ENCODE measurements at places on chromosomes 3 and 15.

GRCh38 chr3:13878281-13879101 lies 1.4 kb downstream of the WNT7A start:
- DNase-seq: no peak

GRCh38 chr3:75035146-75035545 lies 420.7 kb upstream of the CNTN3 start:
- DNase-seq: no peak

DNA sequence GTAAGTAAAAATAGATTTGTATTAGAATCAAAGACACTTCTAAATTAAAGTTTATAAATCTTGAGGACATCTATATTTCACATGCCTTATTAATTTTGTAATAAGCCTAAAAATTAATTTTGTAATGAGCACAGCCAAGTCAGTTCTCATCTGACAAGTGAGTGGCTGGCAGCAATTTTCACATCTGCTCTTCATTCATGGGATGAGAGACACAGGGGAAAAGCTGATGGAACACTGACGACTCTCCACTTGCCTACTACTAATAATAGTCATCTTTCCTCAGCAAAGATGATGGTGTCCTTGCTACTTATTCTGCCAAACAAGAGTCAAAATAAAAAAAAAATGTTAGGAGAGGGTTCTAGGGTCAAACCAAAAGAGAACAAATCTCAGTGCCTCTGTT lies 14.4 kb upstream of the CMSS1 start:
- DNase-seq: no peak

DNA sequence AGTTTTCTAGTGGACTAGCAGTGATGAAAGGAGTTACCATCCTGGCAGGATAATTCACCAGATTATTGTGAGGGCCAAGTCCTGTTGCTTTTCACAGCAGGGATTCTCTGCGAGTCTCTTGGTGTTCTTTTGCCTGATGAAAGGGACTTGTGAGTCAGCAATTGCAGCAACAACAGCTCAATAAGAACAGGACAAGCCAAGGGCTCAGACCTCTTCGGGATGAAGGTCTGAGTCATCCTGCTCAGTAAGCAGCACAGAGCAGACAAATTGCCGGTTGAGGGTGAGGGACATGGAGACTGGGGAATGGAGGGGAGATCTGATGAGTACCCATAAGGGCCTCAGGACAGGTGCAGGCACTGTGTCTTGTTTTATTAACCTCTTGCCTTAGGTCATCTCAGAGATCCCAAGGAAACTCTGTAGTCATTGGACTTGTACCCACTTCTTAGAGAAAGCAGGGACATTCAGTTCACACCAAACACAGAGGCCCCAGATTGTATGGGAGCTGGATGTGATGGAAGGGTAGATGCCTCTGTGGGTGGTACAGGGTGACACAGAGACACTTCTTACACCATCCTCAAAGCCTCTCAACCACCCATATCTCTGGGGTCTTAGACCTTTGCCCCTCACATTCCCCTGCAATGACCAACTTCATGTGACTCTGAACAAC lies 173.8 kb upstream of the TLE3 start:
- DNase-seq: no peak

DNA sequence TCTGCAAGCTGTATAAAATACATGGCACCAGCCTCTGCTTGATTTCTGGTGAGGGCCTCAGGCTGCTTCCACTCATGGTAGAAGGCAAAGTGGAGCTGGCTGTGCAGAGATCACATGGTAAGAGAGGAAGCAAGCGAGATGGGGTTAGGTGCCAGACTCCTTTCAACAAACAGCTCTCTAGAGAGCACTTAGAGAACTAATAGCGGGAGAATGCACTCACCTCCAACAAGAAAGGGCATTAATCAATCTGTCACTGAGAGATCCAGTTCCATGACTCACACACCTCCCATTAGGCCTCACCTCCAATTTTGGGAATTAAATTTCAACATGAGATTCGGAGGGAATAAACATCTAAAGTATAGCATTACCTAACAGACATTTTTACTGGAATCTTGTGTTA lies 644.1 kb upstream of the ARRDC4 start:
- no peak for DNase-seq

- DNase-seq: no peak
Observed at GRCh38 chr3:12622335-12622734, 41.6 kb downstream of the RAF1 start.

GRCh38 chr3:70854108-70854507 lies 541.7 kb upstream of the MDFIC2 start:
- DNase-seq: no peak

DNA sequence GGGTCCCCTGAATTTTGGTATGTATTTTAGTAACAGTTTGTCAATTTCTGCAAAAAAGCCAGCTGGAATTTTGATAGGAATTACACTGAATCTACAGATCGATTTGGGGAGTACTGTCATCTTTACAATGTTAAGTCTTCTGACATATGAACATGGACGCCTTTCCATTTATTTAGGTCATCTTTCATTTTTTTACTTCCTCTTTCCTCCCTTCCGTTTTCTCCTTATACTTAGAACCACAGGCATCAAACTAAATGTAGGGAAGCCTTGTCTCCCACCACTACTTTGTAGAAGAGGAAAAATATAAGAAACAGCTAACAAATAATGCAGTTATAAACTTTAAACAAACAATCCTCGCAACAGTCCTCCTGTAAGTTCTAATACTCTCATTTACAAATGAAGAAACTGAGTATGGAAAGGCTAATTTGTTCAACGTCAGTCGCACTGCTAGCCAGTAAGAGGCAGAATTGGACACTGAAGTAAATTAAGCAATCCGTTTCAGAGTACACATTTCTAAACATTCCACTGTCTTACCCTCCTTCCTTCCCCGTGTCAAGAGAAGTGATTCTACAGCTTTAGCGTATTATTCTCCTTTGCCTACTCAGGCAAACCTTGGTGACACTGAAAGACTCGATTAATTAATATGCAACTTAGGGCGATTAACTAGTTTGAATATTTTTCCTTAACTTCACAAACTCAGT lies 25.6 kb downstream of the RHOA start:
- DNase-seq: no peak

- DNase-seq: no peak
Observed at GRCh38 chr15:48794697-48795134, 16.2 kb downstream of the CEP152 start.

DNA sequence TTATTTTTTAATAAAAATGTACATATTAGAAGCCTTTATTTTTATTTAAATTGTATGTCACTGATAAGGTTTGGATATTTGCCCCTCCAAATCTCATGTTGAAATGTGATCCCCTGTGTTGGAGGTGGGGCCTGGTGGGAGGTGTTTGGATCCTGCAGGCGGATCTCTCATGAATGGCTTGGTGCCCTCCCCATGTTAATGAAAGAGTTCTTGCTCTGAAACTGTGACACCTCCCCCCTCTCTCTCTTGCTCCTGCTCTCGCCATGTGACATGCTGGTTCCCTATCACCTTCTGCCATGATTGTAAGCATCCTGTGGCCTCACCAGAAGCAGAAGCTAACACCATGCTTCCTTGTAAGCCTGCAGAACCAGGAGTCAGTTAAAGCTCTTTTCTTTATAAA lies 13.0 kb downstream of the AGTR1 start:
- no peak for DNase-seq

- no peak for DNase-seq
Observed at GRCh38 chr15:46088486-46089445, 453.9 kb downstream of the SQOR start.

GRCh38 chr3:108293858-108294257 lies 2.5 kb upstream of the HHLA2 start:
- no peak for DNase-seq

DNA sequence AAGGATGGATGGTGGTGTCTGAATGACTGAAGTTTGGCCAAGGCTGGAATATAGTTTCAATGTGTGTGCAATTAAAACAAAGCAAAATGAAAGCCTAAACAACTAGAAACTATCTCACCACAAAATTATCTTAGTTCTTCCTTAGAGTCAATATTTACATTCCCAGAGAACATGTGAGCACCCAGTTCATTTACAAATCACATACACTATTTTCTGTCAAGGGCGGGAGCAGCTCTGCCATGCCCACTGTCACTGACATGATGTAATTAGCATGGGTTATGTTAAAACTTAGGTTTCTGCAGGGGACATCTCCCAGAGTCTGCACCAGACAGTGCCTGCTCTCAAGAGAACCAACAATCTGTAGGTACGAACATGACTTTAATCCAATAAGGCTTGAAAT lies 65.0 kb downstream of the PDZRN3 start:
- DNase-seq: no peak

DNA sequence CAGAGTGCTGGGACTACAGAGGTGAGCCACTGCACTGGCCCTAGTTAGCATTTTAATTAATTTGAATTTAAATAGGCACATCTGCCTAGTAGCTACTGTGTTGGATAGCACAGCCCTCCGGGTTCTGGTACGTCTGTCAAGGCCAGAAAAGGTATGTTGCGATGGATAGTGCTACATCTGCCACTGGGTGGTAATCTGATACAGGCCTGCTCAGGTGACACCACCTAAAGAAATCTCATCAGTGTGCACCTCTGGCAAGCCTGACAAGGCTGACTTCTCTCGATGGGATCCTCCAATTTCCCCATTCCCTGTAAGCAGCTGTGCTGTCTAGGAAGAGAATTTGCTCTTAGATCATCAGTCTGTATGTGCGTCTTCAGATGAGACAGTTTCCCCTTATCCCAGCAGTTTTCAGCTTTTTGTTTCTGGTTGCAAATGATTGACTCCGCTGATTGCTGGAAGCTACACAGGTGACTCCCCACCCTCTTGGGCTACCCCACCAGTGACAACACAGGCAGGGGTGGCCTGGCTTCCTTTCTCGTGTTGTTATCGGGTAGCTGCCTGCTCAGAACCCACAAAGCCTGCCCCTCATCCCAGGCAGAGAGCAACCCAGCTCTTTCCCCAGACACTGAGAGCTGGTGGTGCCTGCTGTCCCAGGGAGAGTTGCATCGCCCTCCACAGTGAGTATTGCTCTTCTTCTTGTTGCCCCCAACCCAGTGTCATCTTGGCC lies at the start of gene CCR9:
Gene CCR9, plus strand, starts transcription at position 565 of the 727 bp plus-strand sequence. CDS start 8,391 bp downstream, outside the sequence.
- no peak for DNase-seq

DNA sequence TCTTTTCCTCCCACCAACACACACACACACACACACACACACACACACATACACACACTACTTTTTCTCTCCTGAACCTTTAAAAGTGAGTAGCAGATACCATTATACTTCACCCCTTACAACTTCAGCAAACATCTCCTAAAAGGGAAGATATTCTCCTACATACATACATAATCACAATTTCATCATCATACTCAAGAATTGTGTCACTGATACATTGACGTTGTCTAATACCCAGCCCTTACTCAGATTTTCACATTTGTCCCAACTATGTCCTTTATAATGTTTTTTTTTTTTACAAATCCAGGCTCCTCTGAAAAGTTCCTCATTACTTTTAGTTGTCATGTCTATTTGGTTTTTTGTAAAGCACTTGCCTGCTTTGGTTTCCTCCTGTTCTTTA lies 18.5 kb downstream of the ABHD6 start:
- no peak for DNase-seq

DNA sequence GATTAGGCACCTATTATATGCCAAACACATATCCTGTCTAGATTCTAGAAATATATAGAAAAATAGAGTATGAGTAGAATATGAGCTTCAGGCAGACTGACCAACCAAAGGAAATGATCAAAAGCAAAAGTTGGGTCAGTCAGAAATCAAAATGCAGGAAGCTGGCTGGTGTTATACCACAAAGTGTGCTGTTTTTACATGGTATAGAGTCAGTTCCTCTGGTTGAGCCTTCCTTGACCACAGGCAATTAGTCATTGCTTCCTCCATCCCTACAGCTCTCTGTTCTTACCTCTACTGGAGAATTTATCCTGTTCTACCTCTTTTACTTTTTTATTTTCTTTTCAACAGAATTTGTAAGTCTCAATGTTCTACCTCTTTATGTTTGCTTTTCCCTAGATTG lies 149.8 kb downstream of the TMCO5A start:
- no peak for DNase-seq

GRCh38 chr3:69174871-69175737 lies 52.7 kb upstream of the LMOD3 start:
- no peak for DNase-seq

DNA sequence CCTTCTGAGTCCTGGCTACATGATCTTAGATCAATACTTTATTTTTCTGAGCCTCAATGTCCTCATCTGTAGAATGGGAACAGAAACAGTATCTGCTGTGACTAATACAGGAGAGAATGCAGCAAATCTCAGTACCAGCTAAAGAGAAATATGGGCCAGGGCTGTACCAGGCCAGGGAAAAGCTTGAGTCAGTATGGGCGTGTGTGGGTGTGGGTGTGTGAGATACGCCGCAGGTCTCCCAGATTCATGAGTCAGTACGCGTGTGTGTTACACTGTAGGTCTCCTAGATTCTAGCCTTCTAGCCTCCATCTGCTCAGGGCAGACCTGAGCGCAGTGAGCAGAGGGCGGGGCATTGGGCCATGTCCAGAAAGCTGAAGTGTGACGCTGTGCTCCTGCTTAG lies 15.2 kb downstream of the GNAI2 start:
- DNase-seq: no peak

- DNase-seq: no peak
Observed at GRCh38 chr15:91947683-91948608, 94.4 kb downstream of the SLCO3A1 start.

DNA sequence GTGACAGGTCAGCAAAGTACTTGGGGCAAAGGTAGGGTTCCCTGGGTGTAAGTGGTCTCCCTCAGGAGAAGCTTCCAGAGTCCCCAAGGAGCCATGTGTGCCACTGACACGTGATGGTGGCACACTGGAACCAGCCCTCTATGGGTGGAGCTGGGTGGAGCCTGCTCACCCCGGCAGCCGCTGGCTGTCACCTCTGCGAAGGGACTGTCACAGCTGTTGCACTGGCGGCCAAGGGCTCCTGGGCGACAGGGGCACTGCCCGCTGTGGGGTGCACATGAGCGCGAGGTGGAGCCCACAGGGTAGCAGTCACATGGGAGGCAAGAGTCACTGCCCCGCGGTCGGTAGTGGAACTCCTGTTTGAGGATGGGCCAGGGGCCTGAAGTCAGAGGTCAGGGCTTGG lies 12.0 kb downstream of the CELSR3 start:
- no peak for DNase-seq

DNA sequence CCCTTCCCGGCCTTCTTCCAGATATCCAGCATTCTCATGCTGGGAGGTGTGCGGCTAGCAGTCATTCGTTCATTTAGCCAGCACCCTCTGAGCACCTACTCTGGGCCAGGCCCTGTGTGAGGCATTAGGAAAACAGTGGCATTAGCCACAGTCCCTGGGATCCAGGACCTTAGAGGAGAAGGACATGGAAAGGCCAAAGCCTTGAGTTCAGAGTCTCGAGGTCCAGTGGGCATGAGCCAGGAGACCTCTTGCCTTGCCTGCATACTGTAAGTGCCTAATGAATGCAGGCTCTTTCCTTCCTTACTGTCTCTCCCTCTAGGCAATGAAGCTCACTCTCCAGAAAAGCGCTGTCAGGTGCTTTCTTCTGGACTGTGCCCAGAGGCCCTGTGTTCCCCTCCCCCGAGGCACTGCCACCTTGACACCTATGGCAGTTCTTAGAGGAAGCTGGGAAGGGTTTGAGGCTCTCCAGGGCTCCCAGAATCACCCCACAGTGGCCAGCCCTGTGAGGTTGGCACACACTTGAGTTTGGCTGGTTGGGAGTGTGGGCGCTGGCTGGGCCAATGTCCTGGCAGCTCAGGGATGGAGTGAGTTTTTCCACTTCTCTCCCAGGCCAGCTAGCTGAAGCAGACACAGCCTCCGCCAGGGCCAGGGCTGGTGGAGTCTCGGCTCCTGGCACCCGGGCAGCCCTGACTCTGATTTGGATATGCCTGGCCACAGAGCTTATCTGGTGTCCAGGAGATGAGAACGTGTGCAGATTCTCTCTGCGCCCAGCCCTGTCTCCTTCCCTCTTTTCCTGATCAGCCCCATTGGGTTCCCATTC lies 5.4 kb downstream of the CORO2B start:
- DNase-seq: no peak

- no peak for DNase-seq
Observed at GRCh38 chr3:18086760-18087159, 338.4 kb downstream of the SATB1 start.
